ENCODE measurements at places on chromosomes 13 and 19.
A peak's percentile ranks its signal among the peaks of the same experiment; 100 is the strongest.

GRCh38 chr19:48746738-48747575, at the start of gene IZUMO1:
Gene IZUMO1 (minus strand): TSS chr19:48746909. CDS start chr19:48745859, 1,050 bp downstream.
- DNase-seq, result peak; percentile 37

- DNase-seq, result no peak
Observed at GRCh38 chr13:98582947-98583346, 6.0 kb upstream of the STK24 start.

DNA sequence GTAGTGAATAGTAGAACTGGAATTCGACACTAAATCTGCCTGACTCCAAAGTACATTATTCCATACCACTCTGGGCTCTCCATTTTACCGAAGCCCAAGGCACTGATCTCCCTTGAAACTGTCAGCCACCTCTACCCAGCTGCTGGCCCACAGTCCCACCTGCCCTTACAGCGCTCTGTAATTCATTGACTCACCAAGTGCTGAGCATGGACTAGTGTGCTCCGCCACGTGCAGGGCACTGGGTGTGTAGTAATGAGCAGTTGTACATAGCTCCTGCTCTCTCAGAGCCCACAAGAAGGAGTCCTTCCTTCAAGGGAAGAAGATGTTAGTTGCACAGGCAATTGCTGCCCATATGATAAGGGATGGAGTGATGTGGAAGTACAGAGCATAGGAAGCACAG, 76.6 kb upstream of the SIAH3 start:
- no peak for DNase-seq

DNA sequence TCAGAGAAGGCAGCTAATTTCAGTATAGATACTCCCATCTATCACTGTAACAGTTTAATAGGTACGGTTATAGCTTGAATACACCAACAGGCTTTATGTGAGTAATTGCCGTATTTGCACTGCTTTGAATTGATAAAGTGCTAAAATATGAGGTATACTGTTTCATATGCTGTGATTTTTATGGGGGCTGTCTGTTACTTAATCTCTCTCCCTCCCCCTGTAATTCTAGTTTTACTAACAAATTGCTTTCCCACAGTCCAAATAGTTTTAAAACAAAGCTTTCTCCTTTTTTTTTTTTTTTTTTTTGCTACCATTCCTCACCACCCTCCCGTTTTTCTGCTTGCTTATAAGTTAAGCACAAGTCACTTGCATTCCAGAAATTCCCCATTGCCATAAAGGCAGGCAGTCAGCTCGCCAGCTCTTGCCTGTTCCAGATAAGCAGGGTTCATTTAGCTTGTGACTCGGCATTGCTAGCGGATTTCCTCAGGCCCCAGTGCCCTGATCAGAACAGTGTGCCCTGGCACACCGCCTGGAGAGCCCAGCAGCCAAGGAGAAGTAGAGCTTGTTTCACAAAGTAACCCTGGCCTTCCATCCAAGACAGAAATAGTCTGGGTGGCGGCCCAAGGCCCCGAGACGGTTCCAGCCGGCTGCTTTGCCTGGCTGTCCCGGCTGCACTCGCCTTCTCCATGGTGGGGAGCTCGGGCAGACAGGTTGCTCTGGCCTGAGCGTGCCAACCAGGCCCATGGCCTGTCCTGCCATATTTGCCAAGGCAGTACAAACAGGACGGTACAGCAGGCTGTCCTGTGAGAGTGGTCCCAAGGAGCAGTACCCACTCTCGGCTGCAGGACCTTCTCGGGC, 43.5 kb upstream of the NPAS1 start:
- no peak for DNase-seq

DNA sequence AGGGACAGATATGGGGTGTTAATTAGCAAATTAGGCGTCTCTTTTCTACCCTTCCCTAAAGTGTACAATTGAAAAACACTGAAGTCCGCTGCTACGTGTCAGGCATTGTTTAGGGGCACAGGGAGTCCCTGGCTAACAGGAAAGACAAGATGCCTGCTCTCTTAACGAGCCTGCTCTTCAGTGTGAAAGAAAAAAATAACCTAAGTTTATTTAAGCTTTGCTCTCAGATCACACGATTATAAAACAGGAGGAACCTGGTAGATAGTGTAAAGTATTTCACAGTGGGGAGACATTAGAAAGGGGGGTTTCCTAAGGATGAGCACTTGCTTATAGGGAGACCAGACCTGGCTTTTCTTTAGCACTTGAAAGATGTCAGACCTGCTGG, 38.7 kb downstream of the IGFL2 start:
- DNase-seq, result no peak

DNA sequence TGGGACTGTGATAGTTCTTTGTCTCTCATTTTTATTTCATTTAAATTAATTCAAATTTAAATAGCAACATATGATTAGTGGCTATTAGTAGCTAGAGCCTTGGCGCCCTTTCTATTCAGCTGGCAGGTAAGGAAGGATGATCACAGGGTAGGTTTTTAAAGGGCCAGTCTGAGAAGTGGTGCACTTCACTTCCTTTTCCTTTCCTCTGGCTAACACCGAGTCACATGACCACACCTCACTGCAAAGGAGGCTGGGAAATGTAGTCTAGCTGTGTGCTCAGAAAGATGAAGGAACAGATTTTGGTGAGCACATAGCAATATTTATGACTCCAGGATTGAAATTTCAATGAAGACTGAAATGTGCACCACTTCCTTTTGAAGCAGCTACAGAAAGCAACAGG, 128.7 kb downstream of the TSHZ3 start:
- DNase-seq, result no peak

- no peak for DNase-seq
Observed at GRCh38 chr19:4593409-4593851, 33.9 kb upstream of the SEMA6B start.

- DNase-seq, result no peak
Observed at GRCh38 chr13:32134241-32135055, 102.9 kb downstream of the FRY start.

DNA sequence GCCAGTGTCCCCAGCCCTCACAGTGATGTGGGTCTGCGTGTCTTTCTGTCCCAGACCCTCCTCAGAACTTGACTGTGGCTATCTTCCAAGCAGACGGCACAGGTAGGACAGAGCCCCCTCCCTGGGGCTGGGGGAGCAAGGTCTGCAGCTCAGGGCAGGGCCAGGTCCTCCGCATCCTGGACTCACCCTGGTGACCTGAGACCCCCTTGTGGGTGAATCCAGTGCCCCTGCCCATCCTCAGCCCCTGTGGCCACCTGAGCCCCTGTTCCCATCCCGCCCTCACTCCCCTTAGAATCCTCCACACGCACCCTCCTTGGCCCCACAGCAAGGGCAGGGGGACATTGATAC, 39.0 kb upstream of the CD33 start:
- DNase-seq, result no peak

DNA sequence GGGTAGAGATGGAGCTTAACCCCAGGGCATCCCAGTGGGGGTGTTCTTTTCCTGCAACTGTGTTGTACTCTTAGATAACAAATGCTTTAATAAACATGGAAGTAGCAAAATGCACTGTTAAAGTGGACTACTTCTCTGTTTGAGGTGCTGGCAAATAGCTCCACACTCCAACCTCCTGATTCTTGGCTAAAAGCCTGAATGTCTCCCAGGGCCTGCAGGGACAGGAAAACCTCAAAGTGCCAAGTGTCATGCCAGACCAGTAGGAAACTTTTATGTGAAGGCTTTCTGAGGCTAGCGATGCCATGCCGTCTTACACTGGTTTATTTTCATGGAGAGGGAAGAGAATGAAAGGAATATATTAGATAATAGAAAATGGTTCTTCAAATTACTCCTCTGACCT, 6.8 kb downstream of the FREM2 start:
- DNase-seq, result no peak

- no peak for DNase-seq
Observed at GRCh38 chr19:33297401-33298145, 4.8 kb downstream of the CEBPA start.

DNA sequence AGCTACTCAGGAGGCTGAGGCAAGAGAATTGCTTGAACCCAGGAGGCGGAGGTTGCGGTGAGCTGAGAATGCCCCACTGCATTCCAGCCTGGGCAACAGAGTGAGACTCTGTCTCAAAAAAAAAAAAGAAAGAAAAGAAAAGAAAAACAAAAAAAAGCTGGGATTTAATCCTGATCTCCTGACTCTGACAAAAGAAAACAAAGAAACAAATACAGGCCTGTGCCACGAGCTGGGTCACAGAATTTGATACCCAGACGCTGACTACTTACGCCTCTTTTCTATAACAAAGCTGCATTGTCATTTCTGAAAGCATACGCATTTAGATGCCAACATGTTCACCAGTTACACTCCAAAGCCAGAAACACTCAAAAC, 18.2 kb upstream of the GTF2F2 start:
- no peak for DNase-seq

DNA sequence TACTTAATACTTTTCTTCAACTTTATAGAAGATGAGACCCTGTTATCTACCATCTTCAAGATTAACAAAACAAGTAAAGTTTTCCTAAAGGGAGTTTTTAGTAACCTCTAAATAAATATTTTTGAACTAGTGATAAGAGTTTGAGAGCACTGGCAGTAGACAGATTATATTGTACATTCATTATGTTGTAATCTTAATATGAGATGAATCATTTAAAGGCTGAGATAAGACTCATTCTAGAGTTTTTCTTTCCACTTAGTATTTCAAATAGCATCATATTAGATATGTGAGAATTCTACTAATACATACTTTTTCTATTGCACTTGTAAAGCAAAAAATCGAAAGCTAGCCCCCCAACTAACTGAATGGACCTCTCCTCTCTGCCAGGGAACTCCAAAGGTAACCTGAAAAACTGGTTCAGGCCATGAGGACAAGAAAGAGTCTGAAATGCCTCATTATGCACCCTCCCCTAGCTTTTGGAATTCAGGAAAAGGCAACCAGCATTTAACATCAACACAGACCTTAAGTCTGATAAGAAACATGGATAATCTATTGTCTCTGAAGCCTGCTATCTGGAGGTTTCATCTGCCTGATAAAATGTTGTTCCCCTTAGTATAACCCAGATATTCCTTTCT, 875.4 kb upstream of the SLC10A2 start:
- no peak for DNase-seq

- peak; percentile 76 for DNase-seq
Observed at GRCh38 chr19:55080968-55081769, 5.5 kb downstream of the EPS8L1 start.

DNA sequence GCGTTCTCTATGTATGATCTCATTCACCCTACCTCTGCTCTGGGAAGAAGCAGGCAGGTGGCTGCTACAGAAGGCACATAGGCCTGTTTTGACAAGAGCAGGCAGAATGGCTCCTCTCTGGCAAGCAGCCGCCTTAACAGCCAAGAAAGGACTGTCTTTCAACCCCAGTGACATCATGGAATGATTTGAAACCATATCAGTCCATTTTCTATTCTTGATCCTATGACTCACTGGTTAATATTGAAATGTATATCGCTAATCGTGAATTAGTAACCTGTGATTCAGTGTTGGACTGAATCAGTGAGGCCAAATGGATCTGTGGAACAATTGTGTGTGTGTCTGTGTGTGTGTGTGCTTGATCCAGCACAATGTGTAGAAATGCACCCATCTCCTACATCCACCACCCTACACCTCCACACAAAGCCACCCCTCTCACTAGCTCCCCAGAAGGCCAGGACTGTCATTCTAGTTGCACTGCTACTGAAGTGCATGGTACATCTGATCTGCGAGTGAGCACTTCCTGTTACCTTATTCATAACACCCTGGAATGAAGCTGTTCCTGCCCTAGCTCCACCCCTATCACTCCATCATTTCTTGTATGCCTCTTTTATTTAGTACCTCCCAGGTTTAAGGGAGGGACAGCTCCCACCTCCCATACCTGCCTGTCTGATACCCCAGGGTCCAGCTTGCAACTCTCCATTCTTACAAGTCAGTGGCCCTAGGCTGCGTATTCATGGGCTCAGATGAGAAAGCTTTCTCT, 460.0 kb downstream of the FOXO1 start:
- DNase-seq, result peak; percentile 64

DNA sequence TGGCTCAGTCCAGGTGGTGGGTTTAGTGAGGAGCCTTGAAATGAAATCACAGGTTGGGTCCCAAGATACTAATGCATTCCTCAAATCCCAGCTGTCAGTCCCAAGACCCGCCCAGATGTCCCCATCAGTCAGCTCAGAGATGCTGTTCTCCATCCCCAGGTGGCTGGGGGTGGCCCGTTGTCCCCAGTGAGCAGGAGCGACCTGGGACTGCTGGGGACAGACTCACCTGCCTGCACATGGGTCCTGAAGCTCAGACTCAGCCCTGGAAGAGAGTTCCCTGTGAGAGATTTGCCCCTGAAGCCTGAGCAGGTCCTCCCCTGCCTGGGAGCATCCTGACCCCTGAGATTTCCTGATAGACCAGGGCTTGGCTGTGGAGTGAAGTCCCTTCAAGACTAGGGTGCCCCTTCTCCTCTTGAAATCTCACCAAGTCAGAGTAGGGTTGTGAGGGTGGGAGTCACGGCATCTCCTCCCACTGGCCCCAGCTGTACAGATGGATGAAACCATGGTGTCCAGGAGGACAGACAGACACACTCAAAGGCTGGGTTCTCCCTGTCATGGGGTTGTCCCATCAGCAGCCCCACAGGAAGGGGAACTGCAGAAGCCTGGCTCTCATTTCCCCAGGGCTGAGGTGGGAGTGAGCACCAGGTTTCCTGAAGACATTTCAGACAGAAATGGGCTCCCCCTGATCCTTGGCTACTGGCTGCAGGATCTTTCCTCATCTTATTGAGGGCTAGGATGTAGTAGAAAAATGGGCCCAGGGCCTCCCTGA, 14.4 kb downstream of the LILRA5 start:
- no peak for DNase-seq

DNA sequence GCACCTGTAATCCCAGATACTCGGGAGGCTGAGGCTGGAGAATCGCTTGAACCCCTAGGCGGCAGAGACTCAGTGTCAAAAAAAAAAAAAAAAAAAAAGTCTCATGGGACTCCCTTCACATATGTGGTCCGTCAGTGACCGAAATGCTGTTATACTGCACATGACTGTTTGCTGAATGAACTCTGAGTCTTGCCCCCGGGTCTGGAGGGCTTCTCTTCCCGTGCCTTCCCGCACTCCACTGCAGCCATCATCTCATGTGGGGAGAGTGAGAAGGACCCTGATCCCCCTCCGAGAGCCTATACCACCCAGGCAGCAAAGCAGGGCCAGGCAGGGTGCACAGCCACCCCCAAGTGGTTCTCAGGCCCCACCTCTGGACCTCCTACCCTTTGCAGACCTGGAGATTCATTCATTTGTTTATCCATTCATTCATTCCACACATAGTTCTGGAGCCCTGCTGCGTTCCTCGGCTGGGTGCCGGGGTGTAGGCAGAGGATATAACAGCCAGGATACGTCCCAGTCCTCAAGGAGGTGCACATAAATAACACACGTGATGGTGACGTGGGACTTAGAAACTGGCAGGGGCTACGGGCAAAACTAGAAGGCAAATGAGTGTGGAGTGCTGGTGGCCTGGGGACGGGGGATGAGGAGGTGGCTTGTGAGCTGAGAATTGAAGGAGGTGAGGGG, 14.2 kb downstream of the NDUFA11 start:
- DNase-seq, result no peak

Measured in activated CD4-positive, alpha-beta T cell treated with anti-CD3 and anti-CD28 coated beads, Interleukin-2, amount 50 U/mL, for 24 hours (primary cell).